ENCODE measurements at places on chromosomes 6 and 20.
A peak's percentile ranks its signal among the peaks of the same experiment; 100 is the strongest.

GRCh38 chr6:45635284-45635867 is 257.6 kb upstream of the SUPT3H start:
- DNase-seq: no peak

DNA sequence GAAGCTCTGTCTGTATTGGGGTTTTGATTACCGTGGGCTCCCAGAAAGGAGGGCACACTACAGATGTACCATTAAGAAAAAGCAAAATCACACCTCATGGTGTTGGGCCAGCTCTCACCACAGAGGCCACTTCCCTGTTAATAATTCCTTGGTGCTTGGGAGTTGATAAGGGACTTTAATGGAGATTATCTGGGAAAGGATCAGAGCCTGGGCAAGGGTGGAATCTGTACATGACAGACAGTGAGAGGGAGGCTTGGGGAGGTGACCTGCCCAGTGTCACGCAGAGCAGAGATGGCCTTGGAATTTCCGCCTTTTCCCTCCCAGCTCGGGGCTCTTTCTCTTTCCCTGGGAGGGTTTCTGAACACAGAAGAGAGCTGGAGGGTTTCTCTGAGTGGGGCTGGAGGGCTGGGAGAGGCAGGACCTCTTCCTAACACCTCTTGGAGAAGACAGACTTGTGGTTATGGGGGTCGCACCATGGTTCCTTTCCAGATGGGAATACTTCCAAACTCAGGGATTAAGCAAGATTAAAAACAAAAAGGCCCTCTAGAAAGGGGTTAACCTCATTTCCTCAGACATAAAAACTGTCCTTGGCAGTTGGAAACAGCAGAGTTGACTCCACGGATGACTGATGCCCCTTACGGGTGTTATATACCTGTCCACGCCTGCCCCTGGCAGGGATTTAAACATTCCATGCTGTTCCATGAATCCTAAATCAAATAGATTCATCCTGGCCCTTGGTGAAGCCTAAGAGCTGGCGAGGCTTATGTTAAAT is 16.8 kb upstream of the KCNK16 start:
- DNase-seq: no peak

- no peak for DNase-seq
These were observed 241.4 kb downstream of the SLC24A3 start for GRCh38 chr20:19453862-19454261.

GRCh38 chr6:97222903-97223302 is 60.1 kb downstream of the MMS22L start:
- DNase-seq: no peak

DNA sequence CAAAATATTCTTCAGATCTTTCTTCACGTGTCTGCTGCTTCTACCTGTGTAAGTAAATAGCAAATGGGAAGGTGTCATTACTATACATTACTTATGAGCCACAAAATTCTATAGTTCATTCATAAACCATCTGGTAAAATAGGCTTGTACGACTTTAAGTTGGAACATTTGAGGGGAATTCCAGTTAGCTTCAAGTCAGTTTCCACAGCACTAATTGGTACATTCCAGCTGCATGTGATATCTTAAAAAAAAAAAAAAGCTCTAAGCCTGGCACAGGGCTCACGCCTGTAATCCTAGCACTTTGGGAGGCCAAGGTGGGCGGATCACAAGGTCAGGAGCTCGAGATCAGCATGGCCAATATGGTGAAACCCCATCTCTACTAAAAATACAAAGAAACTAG is 23.1 kb upstream of the TFAP2B start:
- peak; percentile 5 for DNase-seq

DNA sequence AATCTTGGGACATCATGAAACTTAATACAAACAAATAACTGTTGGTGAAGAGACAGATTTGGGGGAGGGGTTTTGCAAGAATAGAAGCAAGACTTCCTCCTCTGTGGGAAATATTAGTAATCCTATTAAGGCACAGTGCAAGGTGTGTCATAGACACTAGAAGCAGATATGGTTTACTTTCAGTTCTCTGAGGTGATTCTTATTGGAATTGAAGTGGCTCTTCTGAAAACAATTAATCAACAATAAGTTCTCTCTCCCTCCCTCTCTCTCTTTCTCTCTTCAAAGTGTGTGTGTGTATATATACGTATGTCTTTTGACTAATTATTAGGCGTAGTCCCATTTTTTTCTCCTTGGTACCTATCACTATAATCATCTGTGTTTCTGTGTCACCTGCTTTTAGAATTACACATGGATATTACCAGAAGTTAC is 99.8 kb downstream of the HIVEP2 start:
- peak; percentile 79 for DNase-seq

GRCh38 chr6:105495515-105495914 is 92.6 kb upstream of the PREP start:
- peak; percentile 70 for DNase-seq

DNA sequence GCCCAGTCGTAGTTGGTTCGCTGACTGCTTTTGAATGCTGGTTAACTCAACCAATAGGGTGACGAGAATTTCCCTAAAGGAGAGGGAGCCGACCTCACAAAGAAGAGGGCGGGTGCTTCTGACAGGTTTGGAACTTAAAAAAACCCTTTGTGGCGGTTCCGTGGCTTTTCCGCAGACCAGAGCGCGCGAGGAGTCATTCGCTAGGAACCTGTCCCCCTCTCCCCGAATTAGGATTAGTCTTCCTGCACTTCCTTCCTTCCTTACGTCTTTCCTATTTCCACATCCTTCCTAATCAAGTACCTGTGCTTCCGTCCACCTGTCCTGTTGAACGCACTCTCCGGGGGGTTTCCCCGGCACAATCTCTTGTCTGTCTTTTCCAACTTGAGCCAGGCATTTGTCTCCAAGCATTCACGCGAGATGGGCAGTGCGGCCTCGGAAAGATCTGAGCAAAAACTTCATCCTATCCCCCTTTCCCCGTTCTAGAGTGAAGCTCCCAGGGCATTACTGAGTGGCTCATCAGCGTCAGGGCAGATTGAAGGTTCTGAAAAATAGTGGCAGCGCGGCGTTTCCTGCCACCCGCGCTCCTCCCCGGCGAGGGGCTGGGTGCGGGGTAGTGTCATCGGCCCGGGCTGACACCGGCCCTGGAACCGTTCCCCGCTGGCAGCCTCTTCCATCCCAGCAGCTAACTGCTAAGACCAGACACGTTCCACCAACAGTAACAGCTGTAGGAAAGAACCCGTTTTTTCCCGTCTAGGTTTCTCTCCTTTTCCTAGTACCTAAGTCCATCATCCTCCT is 1.5 kb upstream of the STXBP5 start:
- DNase-seq: peak; percentile 96

Data from GM12865 (cell line).